ENCODE measurements at places on chromosomes 2 and 18.

DNA sequence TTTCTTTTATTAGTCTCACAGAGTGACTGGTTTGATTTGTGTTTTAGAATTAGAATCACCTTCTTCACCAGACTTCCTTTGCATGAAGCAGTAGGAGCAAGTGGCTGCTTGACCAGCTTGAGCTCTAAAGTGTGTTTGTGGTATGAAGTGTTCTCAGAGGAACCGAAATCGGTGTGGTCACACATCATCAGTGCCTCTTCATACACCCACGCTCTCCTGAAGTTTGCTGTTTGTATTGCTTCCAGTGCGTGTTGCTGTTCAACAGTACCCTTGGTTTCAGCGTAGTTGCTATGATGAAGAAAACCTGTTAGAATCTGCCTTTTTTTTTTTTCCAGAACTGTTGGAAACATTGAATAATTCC lies 77.9 kb downstream of the LIMS1 start:
- peak; percentile 82 for DNase-seq

DNA sequence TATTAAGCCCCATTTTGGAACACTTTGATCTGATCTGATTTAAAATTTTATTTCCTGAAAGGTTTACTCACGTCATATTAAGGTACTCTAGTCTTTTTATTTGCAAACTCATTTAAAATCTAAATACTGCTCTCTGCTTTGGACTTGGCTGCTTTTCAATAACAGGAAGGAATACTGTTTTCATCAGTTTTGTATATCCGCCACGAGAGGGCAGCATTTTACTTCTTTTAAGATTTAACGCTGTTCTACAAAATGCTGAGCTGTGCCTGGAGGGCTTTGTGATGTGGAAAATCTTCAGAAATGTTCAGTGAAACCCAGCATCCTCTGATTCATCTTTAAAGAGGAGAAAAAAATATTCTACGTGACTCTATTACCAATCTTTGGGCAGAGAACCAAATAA lies 37.5 kb upstream of the SLC38A11 start:
- DNase-seq: peak; percentile 4

DNA sequence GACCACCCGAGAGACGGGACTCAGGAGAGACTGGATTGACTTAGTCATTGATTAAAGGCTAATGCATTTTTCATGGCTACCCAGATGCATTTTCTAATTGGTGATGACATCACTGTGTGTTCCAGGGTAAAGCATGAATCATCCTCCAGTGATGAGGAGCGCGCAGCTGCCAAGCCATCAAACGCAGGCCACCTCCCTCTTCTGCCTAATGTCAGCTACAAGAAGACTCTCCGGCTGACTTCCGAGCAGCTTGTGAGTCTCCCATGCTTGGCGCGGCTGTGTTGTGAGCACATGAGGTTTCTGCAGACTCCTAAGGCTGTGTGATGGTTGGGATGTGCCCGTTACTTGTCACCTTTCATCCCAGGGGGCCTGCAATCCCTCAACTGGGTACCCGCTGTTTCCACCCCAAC lies 56.4 kb downstream of the LPIN1 start:
- DNase-seq: no peak

- DNase-seq: no peak
These were observed 20.5 kb downstream of the GREB1 start for GRCh38 chr2:11554399-11554716.

GRCh38 chr2:206764673-206765241 lies 371 bp downstream of the MDH1B start:
- peak; percentile 41 for DNase-seq

DNA sequence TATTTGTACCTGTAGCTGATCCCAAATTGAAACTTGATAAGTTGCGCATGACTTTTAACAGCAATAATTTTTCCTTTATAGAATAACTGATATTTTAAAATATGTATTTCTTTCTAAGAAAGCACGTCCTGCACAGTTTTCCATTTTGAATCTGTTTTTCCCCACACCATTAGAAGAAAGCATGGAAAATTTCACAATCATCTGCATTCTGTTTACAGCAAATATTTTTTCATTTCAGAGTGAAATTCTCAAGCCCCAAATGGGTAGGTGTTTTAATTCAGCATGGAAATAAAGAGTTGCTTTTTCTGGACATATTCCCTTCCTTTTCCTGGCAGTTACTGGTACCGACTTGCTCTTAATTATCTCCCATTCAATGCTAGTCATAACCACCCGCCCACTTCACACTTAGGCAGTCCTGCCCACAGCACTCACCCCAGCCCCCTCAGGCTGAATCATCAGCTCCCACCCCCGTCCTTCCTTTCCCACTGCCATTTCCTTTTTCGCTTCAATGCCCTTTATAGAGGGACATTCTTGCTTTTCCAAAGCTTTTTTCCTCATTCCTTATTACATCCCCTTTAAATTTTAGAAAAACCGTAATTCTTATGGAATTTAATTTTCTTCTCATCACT lies 89.2 kb upstream of the GLS start:
- no peak for DNase-seq

GRCh38 chr18:60875957-60876507 lies 457.2 kb upstream of the CDH20 start:
- DNase-seq: no peak

DNA sequence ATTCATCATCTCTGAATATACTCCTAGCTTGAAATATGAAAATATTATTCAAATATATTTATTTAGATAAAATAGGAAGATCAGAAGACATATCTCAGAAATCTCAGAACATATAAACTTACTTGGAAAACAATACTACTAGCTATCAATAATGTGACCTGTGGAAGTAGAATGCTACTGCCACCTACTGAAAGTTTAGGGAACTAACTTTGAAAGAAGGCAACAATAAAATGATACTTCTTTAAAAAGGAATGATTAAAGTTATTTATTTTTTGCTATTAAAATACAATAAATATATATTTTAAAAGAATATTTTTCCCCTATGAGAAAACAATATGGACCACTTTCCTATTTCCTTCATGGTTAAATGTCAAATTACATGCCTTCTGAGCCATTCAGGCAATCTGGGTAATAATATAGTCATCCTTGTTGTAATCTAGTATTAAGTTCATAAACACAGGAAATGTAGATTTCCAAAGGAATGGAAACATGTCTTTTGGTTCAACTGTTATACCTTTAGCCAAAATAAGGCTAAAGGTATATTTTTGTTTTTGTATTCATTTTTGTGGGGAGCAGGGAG lies 26.0 kb downstream of the ACADL start:
- peak; percentile 12 for DNase-seq

DNA sequence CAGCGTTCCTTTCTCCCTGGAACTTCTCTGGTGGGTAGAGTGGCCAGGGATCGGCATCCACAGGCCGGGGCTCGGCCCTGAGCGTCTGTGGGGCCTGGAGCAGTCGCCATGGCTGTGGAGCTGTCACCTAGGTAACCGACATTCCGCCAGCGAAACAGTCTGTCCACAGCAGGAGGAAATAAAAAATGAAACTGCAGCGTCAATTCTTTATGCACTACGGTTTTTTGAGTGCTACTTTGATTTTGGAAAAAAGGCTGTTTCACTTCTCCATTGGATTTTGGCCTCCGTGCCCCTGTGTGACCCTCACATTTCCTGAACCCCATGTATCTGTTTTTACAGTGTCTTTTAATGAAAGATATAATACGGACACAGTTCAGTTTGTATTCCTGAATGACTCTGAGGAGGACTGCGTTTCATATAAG lies 163.4 kb downstream of the LDLRAD4 start:
- peak; percentile 58 for DNase-seq

- no peak for DNase-seq
These were observed 157.6 kb downstream of the EN1 start for GRCh38 chr2:118689874-118690273.

All from DMS79 (cell line).